ENCODE measurements at places on chromosomes 7 and 10.

DNA sequence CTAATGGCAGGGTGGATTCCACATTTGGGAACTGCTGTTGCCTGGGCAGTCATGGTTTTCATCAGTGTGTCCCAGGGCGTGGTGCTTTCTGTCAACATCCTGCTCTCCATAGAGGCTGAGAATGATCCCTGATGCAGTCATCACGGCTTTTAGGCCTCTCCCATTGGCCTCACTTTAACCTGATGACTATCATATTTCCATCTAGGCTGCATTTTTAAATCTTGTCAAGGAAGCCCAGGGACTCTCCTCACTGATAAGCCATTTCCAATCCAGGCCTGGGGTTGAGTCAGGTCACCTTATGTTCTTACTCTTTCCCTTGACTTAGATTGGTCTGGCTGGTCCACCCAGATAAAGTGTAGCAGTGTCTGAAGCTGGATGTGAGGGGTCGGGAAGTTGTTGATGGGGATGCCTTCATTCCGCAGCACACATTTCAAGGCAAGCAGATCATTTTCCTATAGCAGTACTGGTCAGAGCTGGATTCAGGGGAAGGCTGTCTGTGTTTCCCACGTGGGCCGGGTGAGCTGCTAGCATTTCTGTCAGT is 177.0 kb downstream of the AUTS2 start:
- DNase-seq, result peak; percentile 82

DNA sequence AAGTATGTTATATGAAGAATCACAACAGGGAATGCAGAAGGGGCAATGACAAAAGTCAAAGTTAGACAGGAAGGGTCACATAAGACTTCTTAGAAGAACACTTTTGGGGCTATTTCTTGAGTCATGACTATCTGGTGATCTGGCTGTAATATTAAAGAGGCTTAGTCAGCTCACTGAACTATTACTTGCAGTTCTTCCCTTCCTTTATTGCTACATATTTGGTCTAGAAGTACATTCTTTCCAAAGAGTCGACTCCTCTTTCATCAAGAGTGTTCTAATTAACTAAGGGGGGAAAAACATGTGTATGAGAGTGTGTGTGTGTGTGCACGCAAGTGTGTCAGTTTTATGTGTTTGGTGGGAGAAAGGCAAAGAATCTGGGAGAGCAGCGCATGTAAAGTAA is 247.3 kb upstream of the LRRTM3 start:
- DNase-seq, result no peak

DNA sequence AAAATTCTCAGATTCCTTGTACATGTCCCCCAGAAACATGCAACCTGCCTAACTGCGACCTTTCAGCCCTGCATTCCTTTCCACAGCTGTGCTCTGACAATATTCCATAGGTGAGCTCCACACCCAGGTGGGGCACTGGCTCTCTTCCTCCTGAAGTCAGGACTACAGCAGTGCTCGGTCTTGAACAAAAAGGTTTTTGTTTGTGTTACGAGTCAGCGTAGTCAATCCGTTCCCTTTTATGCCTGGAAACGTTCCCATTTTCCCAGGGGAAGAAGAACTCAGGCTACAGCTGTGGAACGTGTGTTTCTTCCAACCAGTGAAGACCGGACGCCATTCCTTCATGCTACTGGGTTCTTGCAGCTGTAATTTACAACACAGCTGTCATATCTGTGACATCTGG is 52.4 kb upstream of the PFKP start:
- peak; percentile 24 for DNase-seq

DNA sequence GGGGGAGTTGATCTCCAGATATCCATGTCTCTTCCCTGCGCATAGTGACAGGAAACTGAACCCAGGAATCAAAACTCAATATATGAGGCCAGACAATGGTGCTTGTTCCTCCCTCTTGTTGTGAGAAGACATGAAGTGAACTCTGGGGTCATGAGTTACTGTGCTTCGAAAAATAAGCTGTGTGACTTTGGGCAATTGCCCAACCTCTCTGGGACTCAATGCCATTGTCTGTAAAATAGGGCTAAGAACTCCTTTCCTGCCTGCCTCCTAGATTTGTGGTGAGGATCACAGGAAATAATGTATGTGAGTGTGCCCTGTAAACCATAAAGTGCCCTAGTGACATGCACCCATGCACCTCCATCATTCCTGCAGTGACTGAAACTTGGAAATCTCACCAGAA is 48.4 kb downstream of the SYPL1 start:
- peak; percentile 67 for DNase-seq

GRCh38 chr7:50835156-50835555 is 52.5 kb upstream of the GRB10 start:
- DNase-seq, result no peak

DNA sequence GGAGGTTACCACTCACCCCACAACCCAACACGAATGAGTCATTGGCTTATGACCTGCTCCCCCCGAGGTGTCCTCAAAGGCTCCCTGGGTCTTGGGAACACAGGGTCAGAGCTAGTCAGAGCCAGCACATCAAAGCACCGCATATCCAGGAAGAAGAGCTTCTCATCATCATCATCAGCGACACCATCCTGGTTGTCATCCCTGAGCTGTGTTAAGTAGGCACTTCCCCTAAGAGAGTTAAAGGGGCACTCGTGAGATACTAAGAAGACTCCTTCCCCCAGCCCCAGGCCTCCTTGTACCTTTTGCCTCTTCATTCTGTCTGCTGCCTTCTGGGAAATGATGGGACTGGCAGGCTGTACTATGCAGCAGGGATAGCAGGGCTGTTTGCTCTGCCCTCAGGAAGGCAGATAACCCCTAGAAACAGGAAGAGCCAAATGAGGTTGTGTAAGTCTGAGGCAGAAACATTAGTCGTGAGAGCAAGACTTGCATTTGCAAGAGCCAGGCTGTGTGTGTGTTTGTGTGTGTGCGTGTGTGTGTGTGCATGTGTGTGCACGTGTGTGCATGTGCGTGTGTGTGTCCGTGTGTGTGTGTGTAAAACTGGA is 11.1 kb upstream of the CPA1 start:
- peak; percentile 37 for DNase-seq

DNA sequence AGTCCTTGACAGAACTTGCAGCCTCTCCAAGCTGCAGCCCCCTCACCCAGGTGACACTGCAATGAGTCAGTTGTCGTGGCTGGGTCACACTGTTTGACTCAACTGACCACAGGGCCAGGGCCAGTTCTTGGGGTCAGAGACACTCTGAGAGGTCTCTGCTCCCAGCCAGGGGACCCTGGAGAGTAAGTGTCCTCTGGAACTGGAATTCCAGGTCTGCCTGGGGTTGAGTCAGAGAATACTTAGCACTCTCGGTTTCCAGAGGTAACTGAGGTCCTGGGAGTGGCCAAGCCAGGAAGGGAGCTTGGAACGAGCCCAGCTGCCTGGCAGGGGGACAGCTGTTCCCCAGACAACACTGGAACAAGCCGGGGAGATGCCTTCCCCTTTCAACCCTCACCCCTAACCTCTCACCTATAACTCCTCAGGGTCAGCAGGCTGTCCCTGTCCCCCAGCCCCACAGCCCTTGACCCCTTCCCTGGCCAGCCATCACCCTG is 2.2 kb upstream of the MYL10 start:
- DNase-seq, result peak; percentile 39

DNA sequence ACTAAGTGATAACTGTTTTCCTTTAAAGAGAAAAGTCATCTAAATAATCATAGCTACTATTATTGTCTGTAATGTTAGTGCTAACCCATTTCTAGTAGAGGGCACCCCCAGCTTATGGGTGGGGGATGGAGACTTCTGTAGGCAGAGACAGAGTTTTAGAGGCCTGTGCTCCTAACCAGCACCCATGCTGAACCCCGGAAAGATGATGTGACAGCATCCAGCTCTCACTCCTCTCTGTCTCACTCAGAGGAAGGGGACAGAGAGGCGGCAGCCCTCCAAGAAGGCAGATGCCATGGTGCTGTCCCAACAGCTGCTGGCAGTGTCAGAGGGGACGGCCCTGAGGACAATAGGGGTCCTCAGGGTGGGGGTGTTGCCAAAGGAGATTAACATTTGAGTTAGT is 74.4 kb upstream of the PRLHR start:
- DNase-seq, result no peak

- peak; percentile 60 for DNase-seq
Measured at GRCh38 chr10:132397671-132398565, 918 bp downstream of the PWWP2B start.

DNA sequence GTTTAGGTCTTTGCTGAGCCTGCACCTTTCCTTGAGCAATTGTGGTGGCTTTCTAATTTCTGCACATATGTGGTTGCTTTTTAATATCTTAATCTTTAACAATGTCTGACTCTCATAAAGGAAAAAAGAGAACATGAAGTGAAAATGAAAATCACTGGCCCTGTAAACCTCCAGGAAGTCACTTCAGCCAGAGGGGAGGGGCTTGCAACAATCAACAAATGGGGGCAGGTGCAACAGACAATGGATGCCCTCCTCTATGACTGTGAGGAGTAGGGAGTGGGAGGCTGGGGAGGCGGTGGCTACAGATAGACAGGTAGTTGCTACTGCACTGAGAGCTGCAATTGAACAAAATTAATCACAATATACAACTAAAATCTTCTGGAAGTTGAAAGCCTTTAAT is 1377.4 kb downstream of the XPNPEP1 start:
- peak; percentile 43 for DNase-seq

DNA sequence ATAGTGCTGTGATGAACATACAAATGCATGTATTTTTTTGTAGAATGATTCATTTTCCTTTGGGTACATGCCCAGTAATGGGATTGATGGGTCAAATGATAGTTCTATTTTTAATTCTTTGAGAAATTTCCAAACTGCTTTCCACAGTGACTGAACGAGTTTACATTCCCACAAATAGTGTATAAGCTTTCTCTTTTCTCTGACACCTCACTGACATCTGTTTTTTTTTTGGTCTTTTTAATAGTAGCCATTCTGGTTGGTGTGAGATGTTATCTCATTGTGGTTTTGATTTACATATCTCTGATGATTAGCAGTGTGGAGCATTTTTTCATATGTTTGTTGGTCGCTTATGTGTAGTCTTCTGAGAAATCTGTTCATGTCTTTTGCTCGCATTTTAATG is 195.0 kb upstream of the AGK start:
- DNase-seq, result no peak

GRCh38 chr10:102642736-102643335 is 1.4 kb upstream of the TRIM8 start:
- DNase-seq, result peak; percentile 66

- no peak for DNase-seq
Measured at GRCh38 chr10:58360412-58361004, 24.7 kb upstream of the TFAM start.

GRCh38 chr7:5408777-5409176 is 14.9 kb downstream of the TNRC18 start:
- no peak for DNase-seq

- no peak for DNase-seq
Measured at GRCh38 chr10:104309980-104310978, 28.0 kb downstream of the ITPRIP start.

DNA sequence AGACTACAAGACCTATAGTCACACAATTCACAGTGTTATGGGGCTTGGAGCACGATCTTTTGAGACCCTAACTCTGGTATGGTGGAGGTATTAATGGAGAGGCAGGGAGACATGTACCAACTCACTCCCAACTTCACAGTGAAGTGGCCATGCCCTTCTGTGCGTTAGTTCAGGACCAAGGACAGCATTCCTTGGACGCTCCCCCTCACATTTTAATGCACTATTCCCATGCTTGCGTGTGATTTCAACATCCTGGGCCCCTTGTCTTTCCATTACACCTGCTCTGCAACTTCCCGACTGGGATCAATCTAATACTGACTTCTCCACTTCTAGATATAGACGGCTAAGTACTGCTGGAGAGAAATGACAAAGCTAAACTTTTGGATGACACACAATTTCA is 72.7 kb downstream of the PLCE1 start:
- DNase-seq, result no peak

DNA sequence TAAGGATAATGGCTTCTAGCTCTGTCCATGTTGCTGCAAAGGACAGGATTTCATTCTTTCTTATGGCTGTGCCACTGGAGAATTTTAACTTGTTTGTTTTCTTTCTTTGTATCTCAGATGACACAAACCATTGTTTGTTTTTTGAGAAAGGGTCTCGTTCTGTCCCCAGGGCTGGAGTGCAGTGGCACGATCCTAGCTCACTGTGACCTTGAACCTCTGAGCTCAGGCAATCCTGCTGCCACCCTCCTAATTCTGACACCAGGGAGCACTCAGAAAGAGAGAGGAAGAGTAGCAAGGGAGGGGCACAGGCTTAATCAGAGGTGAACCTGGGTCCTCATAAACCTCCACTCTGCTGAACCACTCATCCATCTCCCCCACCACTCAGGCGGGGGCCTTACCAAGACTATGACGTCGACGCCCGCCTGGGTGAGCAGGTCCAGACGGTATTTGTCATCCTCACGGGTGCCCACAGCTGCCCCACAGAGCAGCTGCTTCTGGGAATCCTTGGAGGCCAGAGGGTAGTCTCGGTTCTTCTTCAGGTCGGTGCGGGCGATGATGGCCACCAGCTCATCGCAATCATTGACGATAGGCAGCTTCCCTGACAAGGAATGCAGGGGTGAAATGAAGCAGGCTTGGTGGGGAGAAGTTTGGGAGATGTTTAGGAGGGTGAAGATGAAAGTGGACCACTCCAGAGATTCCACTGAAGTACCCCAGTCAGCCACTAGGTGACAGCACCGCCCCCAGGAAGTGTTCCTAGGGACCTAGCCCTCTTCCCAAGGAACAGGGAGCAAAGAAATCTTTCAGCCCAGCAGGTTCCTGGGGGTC is 11.6 kb downstream of the IMPDH1 start:
- peak; percentile 59 for DNase-seq

DNA sequence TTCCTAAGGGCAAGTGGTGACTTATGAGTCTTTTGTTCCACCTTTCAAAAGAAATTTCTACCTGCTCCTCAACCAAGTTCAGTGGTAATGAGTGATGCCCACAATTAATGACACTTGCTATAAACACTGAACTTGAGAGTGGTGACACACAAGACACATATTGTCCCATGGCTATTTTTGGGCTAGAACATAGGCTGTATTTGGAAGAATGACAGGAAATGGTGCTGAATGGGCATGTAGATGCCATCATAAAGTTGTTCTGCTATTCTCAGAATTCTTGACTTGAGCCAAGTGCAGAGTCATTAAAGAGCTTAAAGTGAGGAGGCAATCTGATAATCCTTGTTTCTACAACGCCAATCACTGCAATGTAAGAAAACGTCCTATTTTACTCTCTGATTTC is 313.3 kb downstream of the AGMO start:
- DNase-seq, result no peak

DNA sequence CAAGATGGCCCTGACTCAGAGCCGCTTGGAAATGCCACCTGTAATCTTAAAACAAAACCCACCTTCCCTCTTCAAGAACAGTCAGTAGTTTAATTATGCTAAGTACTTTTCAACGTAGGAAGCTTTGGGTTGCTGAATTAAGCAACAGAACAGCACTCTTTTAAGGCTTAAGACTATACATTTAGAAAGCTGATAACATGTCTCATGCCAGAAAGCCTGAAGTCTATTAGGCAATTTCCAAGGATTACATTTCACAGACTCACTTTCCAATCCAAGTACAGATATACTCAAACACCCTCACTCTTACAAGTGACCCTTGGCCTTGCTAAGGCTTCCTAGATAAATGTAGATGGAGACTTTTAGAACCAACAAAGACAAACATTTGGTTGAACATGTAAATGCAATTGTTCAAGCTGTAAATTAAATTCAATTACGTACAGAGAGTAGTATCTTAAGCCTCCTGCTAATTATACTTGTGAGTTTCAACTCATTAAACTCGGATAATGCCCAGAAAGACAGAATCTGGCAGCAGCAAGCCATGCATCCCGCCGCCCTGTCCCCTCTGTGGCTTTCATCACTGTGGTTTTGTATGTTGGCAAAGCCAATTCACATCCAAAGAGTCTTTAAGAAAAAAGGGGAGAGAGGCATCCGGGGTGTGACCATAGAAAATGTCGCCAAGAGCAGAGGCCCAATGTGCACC is 283.1 kb upstream of the NRP1 start:
- DNase-seq, result no peak
